ENCODE measurements at places on chromosomes 5 and 9.
A peak's percentile ranks its signal among the peaks of the same experiment; 100 is the strongest.

- no peak for DNase-seq
Measured at GRCh38 chr5:32708949-32709348, 2.2 kb upstream of the NPR3 start.

- no peak for DNase-seq
Measured at GRCh38 chr9:115276621-115277020, 158.7 kb upstream of the TNC start.

- peak; percentile 69 for DNase-seq
Measured at GRCh38 chr5:176578391-176578808, 29.3 kb downstream of the CDHR2 start.

DNA sequence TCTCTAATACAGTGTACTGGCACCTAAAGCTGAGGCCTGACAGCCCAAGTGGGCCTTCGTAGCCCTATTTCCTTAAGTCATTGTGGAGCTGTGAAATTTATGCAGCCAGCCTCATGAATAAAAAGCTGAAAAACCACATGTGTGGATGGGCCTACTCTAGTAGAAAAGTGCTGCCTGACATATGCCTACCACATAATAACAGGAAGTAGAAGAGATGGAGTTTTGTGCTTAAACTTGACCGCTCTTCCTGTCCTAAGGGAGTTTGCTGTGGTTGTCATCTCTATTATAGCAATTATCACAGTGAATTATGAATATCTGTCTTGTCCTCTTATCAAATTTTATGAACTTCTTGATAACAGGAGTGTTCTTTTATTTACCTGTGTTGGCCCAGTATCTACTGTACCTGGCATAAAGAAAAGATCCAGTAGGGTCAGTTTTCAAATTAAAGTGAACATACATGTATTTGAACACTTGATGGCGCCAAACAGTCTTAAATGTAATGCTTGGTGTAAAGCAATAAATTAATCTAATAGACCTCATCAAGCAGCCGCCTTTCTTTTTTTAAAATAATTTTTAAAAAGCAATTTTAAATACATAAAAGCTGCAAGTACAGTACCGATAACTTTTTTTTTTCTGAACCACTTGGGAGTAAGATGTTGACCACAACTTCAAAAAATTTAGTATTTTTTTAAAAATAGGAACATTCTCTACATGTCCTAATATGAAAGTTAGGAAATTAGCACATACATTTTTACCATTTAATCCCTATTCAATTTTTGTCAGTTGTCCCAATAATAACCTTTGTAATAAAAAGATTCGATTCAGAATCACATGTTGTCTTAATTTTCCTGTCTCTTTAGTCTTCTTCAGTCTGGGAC is 51.0 kb downstream of the FKTN start:
- peak; percentile 88 for DNase-seq

GRCh38 chr5:168207450-168208029 is 83.9 kb upstream of the WWC1 start:
- DNase-seq, result no peak

DNA sequence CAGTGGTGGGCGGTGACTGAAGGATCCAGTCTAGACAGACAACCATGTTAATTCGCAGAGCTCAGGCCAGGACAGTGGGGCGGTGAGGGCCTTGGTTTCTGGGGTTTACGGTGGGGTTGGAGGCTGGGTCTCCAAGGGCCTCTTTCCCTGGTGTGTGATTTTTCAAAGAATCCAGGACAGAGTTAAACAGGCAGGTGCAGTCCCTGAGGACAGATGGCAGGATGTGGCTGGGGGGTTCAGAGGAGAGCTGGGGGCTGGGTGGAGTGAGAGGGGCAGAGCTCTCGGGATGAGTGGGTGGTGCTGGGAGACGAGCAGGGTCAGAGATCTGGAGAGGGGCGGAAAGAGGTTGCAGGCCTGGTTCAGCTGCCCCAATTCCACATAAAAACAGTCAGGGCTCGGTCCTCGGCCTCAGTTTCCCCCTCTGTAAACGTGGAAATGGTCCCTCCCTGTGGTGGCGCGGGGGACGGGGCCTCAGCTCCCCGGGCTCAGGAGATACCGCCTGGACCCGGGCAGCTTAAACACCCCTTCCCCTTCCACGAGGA is 145.9 kb downstream of the GAPVD1 start:
- peak; percentile 17 for DNase-seq

- no peak for DNase-seq
Measured at GRCh38 chr5:123398058-123398733, 25.0 kb downstream of the CEP120 start.

DNA sequence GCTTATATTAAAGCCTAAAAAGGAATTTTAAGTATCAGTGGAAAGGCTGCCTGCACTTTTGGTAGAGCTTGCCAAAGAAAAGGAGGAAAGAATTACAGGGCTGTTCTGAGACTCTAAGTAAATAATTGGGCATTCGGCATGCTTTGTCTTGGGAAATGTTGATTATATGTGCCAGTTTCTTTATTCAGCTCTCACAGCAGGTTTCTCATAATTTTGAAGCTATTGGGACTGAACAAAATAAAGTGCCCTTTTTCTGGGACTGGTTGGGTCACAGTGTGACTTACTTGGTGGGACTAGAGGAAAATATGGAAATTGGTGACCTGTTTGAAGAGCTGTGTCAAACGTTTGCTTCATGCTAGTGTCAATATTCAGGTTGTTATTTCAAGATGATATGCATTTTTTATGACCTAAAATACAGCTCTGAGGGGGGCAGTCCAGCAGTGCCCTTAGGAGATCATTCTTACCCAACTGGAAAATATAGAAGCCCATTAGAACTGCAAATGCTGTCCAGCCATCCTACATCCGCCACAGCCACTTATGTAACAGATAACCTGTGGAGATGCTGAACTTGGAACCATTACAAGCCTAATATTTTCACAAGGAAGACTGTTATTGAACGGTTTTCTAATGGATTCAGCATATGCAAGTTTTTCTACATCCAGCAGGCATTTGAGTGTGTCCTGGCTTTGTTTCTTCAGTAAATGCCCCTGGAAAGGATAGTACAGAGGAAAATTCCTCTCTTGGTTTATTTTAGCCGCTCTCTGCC is 122.4 kb downstream of the SNCAIP start:
- DNase-seq, result no peak

DNA sequence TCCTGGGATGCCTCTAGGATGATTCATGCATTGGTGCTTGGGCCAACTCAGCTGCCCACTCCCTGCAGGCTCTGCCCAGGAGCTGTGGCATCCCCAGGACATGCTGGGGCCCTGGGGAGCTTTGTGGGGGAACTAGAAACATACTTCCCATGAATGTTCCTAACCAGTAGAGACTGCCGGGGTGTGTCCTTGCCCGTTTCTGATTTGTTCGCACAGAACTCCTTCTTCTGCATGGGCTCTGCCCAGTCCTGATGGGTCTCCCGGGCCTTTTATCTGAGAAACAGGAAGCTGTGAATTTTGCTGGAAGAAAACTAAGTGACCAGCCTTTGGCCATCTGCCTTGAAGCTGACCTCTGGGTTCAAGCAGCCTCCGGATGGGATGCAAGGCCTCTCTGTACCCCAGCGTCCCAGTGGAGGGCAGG is 71.6 kb upstream of the RNU6ATAC start:
- DNase-seq, result no peak

DNA sequence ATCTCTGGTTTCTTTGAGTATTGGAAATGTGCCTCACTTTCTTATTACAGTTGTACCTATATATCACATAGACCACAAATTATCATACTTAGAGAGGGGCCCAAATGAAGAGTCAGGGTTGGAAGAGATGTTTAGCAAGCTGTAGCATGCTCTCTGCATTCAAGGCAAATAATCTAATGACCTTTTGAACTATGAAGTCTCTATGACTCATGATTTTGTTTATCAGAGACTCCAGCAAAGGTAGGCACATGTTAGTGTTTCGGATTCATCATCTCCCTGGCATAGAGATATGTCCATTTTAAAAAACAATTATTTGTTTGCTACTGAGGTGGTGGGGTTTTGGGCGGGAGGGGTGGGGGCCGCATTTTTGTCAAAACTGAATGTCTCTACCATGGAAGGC is 2000.1 kb downstream of the EFNA5 start:
- DNase-seq, result no peak

- no peak for DNase-seq
Measured at GRCh38 chr9:118295413-118295812, 591.2 kb downstream of the TLR4 start.

- no peak for DNase-seq
Measured at GRCh38 chr5:156532921-156533320, 206.0 kb downstream of the SGCD start.

DNA sequence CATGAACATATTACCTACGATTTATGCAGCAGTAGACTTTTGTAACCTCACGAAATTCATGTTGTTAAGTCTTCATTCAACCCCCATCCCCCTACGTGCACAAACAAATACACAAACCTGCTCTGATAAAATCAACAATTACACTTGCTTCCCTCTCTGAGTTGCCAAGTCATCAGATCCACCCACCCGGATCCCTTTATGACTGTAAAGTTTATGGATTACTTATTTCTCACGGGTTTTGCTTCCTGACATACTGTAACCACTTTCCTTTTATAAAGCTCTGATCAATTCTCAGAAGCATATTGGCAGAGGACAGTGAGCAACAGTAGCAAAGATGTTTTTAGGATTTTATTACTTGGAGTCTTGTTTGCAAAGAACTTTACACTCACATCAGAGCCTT is 70.5 kb downstream of the MLLT3 start:
- no peak for DNase-seq

DNA sequence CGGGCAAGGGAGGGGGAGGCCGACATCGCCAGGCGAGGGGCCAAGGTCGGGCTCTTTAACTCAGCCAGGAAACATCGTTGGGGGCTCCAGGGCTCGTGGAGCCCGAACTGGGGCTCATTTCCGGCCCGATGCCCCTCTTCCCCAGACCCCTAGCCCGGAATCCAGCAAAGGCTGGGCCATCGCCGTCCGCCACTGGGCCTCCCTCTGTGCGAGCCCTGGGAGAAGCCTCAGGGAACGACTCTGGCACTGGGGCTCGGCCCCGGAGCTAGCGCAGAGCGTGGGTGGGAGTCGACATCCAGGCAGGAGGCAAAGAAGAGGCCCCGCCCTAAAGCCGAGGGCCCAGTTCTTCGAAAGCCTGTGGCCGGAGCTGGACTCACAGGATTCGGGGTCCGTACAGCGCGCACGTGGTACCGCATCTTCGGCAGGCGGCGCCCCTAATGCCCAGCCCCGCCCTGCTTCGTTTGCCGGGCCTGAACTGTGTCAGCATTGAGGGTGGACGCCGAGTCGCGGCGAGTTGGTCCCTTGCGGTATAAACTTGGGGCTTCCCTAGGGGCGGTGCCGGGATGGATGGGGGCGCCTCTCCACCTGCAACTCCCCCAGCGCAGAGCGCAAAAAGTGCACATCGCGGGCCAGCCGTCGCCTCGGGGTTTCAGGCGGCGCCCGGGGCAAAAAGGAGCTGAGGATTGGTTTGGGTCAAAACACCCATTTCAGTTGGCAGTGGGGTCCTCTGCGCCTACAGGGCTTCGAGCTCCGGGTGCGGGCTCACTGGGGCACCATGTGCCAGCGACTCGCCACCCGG is 3.6 kb upstream of the PAX5 start:
- DNase-seq, result no peak

DNA sequence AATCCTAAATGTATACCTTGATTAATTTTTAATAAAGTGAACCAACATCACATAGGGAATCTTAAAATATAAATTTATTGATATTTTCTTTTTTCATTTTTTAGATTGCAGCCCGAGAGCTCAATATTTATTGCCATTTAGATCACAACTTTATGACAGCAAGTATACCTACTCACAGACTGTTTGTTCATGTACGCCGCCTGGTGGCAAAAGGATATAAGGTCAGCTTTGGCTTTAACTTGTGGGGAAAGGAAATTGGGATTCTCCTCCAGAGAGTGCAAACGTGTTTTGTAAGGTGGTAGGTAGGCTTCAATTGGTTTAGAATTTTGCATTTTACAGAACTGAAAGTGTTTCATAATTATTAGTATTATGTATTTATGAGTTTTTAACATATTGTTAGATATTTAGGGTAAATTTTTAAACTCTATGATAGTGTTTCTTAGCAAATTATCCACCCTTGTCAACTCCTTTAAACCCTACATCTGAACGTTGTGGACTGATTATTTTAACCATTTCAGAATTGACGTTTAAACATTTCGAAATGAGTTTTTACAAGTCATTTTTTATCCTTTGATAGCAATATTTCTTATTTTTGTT is 17.5 kb upstream of the DHFR start:
- peak; percentile 71 for DNase-seq

DNA sequence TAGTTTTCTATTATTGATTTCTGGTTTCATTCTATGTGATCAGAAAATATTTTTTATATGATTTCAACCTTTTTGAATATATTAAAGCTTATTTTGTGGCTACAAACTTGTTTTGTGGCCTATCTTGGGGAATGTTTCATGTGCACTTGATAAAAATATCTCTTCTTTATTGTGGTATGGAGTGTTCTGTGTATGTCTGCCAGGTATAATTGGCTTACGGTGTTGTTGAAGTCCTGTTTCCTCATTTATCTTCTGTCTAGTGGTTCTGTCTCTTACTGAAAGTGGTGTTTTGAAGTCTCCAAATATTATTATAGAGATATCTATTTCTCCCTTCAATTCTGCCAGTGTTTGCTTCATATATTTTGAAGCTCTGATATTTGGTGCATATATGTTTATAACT is 9.6 kb downstream of the CARD19 start:
- DNase-seq, result no peak

DNA sequence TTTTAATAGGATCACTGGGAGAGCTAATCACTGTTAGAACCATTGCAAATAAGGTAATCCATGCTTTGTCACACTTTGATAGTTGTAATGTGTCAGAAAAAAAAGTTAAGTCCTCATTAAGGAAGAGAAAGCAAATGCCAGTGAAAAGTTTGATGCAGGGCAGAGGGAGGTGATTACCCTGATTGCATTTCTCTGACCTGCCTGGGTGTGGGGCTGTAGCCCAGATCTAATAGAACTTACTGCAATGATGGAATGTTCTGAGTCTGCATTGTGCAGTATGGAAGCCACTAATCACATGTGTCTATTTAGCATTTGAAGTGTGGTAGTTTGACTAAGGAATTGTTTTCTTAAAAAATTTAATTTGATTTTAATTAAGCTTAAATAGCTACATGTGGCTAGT is 202.7 kb downstream of the ATP10B start:
- peak; percentile 80 for DNase-seq

- DNase-seq, result no peak
Measured at GRCh38 chr9:96089452-96090085, 212.4 kb downstream of the HSD17B3 start.

DNA sequence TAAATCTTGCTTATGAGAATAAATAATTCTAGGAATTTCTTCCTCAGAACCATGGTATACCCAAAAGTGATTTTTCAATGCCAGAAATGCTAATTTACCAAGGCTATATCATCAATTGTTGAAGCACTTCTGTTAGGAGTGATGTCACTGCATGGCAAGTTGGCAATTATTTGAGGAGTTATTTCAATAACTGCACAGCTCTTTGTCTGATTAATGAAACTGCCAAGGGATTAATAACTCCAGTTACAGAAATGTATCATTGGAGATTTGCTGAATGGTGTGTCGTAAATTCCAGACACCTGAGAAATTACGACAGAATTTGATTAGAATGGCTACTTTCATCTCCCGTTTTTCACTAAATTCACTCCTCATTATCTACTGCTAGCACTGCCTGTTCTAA is 182.6 kb upstream of the TYRP1 start:
- DNase-seq, result no peak

GRCh38 chr9:116656501-116656971 is 30.6 kb upstream of the TRIM32 start:
- no peak for DNase-seq

Measured in NCI-H82 (cell line).